ENCODE measurements at places on chromosomes 12 and 14. TPM values are rescaled to one million over a fixed set of nuclear protein-coding genes. Genes with fewer than 3 reads are reported as not detected.

DNA sequence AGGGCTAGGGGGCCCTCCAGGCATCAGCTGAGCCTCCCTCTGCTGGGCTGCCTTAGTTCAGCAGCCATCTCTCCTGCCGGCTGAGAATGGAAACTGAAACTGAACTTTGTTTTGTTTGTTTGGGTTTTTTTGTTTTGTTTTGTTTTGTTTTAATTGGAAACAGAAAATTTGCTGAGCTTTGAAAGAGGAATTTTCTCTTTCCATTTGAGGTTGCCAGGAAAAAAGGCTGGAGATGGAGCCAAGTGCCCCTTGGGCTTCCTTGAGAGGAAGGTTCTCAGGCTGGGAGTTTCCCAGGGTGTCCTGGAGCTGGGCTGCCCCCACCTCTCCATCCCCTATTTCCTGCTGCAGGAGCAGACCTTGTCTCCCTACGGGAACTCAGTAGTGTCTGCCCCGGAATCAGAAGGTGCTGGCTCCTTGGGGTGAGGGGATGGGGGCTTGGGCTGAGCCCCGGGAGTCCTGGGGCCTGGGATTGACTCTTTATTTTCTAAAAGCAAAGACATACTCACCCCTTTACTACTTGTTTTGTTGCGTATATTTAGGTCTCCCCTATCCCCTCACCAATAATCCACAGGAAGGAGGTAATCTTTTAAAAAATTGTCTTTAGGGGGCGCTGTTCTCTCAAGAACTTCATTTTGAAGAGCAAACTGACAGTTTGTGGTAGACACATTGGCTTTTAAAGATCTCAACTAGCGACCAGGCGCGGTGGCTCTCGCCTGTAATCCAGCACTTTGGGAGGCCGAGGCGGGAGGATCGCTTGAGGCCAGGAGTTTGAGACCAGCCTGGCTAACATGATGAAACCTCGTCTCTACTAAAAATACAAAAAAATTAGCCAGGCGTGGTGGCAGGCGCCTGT lies 21.3 kb upstream of the OASL start:
- peak; percentile 48 for DNase-seq

Gene FAM181A
- not detected for total RNA-seq

DNA sequence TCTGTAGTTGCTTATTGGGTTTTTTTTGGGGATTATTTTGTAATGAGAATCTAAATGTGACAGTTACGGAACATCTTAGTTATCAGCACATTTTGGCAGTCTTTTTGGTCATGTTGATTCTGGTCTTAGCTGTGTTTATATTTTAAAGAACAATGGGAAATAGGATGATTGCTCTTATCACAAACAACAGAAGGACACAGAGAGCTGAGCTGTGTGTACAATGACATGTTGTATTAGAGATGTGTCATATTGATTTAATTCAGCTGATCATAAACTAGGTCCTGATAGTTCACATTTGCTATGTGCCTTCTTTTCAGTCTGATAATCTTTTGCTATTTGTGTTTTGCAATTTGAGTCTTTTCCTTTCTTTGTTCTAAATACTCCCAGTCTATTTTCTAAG lies 781.7 kb downstream of the TRHDE start:
- DNase-seq, result no peak

Gene AMHR2
- total RNA-seq, result not detected

DNA sequence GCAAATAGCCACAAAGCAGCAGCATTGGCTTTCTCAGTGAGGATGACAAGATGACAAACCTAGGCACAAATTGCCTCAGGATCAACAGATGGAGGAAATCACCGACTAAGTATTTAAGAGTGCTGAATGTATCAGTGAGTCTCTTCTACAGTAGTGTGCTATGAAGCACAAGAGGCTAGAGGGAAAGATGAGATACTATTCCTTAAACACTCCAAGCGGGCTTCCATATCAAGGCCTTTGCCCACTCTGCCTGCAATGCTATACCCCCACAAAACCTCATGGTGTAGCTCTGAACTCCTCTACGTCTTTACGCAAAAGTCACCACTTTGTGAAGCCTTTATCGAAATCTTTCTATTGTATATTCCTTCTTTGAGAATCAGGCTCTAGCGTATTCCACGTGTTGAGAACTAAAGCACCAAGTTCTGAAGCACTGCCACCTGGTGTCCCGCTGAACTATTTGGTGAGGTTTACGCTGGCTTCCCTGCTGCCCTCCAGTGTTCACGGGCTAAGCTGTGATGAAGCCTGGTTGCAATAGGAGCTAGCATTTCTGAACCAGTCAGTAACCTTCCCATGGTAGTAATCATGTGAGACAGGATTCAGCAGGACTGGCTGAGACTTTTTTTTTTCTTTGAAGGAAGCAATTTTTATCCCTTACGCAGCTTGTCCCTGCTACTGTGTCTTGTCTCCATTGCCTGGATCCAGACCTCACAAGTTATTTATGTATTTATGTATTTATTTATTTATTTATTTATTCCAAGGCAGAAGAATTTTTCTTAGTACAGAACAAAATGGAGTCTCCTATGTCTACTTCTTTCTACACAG lies 426.5 kb upstream of the OR4E1 start:
- DNase-seq, result peak; percentile 91

DNA sequence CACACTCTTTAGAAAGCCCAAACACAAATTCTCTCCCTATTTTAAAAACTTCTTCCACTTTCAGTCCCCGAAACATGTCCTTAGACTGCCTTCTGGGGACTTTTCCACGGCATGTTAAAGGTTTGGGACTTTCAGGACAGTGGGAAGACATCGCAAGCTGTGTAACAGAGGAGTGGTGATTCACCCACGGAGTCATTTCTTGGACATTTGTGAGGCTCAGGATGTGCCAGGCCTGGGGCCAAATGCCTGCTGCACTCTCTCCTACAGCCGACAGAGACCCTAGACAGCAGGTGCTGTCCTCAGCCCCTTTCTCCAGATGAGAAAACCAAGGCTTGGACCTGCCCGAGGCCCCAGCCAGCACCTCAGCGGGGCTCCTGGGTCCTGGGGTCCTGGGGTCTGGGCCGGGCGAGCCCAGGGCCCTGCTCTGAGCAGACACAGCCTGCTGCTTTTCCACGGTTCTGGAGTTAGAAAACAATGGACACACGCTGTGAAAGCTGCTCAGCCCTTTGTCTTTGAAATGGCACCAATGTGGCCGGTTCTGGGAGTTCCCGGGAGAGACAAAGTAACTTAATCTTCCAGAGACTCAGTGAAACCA lies 370.2 kb upstream of the SFSWAP start:
- no peak for DNase-seq

DNA sequence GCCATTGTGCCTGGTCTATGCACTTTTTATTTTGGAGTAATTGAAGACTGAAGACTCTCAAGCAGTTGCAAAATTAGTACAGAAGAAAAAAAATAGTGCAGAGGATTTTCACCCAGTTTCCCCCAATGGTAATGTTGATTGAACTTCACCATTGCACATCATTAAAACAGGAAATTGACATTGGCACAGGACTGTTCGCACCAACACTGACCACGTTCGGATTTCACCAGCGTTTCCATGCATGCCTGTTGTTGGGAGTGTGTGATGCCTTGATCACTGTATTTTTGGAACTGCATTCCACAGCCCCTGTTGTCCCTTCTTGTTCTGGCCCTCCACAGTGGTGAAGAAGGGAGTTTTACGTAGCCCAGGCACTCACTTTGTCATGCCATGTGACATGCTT lies 67.1 kb downstream of the FOXN4 start:
- DNase-seq, result no peak

Gene RAB2B
- 15.5 TPM for total RNA-seq

Measured in stomach (tissue), 19 donors.